ENCODE measurements at places on chromosomes 2 and 18.

GRCh38 chr2:46006473-46007025 lies 290.7 kb upstream of the EPAS1 start:
- no peak for DNase-seq

DNA sequence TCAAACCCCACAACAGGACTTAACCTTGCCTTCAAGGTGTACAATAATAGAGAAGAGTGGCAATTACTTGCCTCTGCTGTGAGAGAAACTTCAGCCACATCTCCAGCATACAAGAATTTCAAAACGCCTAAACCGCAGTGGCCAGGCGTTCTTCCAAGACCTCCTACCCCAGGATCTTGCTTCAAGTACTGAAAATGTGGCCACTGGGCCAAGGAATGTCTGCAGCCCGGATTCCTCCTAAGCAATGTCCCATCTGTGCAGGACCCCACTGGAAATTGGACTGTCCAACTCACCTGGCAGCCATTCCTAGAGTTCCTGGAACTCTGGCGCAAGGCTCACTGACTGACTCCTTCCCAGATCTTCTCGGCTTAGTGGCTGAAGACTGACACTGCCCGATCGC lies 2.8 kb upstream of the CYB5A start:
- no peak for DNase-seq

GRCh38 chr2:122105877-122106206 lies 350.4 kb downstream of the TSN start:
- no peak for DNase-seq

DNA sequence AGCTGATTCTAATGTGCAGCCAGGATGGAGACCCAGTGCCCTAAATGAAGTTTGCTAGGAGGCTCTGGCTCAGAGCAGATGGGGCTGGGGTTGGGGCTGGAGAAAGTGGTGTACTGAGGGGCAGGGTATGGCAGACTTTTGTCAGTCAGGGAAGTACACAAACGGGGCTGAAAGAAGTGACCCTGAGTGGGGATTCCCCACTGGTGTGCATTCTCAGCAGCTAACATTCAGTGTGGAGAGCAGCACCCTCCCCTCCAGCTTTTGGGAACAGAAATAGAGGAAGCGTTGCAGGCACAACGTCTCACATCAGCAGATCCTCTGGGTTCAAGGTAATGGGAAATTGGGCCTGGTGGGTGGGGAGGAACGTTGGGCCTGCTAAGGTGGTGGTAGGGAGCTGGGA lies 89.1 kb upstream of the GCFC2 start:
- DNase-seq: no peak

Data from cortex of kidney (tissue), 1 donor.